Activated CD4-positive, alpha-beta T cell treated with anti-CD3 and anti-CD28 coated beads for 24 hours (primary cell): ENCODE measurements at places on chromosomes 6 and 20.

- DNase-seq, result no peak
Measured at GRCh38 chr6:20197251-20197650, 15.0 kb downstream of the MBOAT1 start.

DNA sequence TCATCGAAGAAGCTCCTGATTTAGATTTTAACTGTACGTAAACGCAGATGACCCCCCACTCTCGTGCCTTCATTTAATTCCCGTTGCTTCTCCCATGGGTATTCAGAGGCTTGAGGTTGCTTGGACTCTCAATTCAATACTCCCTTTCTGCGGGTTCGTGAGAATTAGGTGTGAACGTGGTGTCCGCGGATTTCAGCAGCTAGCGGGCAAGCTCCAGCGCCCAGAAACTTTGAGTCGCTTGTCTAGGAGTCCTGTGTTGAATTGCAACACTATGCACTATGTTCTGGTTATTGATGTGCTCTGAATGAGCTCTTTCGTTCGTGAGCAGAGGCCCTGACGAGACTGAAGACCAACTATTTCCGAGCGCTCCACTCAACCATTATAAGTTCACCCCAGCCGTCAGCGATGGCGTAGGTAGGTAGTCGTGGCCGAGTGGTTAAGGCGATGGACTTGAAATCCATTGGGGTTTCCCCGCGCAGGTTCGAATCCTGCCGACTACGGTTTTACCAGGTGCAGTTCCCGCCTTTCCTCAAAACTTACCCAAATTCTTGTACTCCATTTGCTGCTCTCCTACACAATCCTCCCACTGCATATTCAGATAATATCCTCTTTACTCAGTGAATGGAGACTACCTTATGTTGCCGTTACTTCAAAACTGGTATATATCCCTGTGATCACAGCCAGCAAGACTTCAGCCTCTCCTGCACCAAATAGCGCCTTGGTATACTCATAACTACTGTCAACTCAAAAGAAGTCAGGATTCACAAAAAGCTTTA, 72.6 kb upstream of the ZNF184 start:
- DNase-seq, result no peak

DNA sequence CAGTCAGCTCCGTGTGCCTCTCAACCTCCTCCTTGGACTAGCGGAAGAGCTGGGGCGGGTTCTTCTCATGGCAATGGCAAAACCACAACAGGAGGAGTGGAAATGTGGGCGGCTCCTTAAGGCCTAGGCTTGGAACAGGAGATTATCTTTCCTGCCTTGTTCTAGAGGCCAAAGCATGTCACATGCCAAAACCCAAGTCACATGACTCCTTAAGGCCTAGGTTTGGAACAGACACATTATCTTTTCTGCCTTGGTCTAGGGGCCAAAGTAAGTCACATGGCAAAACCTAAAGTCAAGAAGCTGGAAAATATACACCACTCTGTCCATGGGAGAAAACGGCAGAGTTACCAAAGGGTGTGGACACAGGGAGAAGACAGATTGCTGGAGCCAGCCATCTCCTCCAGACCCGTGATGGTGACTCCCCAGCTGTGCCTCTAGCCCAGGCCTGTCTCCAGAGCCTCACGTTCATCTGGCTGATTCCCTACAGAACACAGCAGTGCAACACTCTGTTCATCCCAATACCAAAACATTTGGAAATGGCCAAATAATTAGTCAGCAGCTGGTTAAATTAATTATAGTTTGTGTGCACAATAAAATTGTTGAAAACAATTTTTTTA, 34.2 kb downstream of the ANKRD60 start:
- no peak for DNase-seq

DNA sequence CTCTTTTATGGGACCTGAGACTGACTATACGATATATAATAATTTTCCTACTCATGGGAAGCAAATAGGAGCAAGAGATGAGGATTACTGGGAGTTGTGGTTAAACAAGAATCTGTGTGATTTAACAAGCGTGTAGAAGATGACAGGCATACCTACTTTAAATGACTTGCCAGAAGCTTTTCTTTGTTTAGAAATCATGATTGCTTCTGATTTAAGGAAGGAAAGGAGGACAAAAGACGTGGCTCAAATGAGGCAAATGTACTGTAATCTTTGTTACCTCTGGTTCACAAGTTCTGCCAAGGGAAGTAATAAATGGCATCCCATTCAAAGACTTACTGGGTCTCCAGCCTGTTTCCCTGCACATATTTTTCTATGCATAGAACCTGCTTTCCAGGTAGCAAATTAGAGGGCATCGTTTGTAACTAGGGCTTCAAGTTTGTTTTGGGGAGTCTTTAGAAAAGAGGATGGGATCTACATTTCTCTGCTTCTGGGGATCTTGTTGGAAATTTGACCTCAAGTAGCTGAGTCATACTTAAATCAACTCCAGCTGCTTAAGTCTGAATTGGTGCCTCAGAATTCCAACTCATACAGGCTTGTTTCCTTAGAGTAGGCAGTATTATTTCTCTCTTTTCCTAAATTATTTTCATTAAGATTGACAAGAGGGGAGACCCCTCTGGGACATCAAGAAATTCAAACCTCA, 2.9 kb upstream of the TRMT11 start:
- DNase-seq, result no peak

DNA sequence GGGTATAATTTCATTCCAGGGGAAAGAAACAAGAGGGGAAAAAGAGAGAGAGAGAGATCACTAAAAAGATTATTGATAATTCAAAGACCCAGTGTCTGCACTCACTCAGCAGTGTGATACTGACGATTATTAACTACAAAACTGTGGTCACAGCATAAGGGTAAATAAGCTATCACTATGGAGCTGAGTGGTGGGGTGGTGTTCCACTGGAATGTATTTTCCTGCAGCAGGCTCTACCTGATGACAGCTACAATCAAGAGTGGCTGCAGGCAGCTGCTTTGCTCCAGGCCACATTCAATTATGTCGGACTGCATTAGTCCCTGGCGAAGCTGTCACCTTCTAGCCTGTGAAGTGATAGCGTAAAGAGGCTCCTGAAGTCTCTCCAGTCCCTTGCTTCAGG, 122.2 kb upstream of the TFAP2D start:
- DNase-seq, result no peak

DNA sequence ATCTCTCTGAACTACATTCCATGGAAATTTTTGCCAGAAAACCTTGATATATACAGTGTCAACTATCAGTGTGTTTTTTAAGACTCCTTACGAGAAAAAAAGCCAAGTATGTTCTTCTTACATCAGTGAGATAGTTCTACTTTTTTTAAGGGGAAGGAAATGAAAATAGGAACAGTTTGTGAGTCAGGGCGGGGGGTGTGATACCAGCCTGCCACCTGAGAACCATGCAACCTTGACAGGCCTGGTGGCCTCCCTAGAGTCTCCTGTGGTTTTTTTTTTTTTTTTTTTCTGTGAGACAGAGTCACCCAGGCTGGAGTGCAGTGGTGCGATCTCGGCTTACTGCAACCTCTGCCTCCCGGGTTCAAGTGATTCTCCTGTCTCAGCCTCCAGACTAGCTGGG, 96.3 kb upstream of the GCM1 start:
- DNase-seq, result no peak

- DNase-seq, result no peak
Measured at GRCh38 chr6:53593001-53593488, 48.1 kb upstream of the GCLC start.

DNA sequence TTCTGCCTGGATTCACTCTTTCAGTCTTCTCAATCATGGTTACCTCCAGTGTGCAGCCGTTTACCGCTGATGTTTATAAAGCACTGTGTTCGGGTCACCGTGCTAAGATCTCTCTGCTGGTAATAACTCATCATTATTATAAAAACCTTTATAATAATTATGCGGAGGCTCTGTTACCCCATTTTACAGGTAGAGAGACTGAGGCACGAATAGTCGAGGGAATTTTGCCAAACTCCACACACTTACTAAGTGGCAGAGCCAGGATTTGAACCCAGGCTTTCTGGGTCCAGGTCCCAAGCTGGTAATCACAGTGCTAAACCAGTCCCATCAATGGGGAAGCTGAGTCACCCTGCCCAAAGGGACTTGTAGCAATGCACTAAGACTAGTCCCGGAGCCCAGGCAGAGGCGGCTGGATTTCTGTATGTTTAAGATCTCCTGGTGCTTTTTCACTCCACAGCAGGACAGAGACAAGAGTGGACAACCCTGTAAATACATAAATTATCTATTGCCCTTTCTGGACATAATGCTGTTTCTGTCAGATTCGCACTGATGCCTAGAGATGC, 48.1 kb downstream of the SYNJ2 start:
- no peak for DNase-seq

GRCh38 chr6:16437095-16437494, 198.7 kb downstream of the GMPR start:
- DNase-seq, result no peak

DNA sequence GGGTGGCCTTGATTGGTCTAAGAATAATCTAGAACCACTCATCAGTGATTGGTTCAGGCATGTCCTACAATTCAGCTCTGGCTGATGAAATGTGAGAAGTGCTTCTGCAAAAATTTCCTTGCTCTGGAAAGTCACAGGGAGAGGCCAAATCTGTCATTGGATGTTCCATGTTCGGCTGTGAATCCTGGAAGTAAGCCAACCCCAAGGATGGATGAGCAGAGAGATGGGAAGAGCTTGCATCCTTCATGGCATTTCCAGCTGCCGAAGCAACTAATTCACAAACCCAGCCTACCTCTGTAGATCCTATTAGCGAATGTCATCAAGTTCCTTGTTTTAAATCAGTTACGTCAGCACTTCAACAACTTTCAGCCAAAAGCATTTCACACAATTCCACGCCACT, 187.2 kb upstream of the SOX4 start:
- no peak for DNase-seq

GRCh38 chr6:17156966-17157365, 55.1 kb downstream of the STMND1 start:
- DNase-seq, result no peak

GRCh38 chr6:48098923-48099322, 12.1 kb downstream of the PTCHD4 start:
- no peak for DNase-seq

- DNase-seq, result no peak
Measured at GRCh38 chr6:11270030-11271027, 37.9 kb upstream of the NEDD9 start.

DNA sequence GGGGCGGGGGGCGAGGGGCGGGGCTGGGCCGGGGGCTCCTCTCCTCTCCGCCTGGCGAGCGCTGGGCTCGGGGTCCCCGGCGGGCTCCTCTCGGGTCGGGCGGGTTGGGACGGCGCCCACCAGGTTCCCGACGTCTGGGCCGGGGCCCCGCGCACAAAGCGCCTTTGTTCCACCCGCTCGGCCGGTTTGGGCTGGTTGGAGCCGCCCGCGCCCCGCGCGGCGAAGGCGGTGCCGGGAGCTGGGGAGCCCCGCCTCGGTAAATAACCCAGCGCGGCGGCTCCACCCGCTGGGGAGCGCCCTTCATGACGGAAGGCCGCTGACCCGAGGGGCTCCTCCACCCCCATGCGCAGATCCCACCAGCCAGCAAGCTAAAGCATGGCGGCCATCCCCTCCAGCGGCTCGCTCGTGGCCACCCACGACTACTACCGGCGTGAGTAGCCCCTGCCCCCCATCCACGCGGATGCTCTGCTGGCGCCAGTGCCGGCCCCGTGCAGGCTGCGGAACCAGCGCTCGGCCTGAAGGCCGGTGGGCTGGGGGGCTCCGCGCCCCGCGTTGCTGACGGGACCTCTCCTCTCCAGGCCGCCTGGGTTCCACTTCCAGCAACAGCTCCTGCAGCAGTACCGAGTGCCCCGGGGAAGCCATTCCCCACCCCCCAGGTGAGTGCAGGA, 503 bp downstream of the PPDPF start:
- peak; percentile 52 for DNase-seq

DNA sequence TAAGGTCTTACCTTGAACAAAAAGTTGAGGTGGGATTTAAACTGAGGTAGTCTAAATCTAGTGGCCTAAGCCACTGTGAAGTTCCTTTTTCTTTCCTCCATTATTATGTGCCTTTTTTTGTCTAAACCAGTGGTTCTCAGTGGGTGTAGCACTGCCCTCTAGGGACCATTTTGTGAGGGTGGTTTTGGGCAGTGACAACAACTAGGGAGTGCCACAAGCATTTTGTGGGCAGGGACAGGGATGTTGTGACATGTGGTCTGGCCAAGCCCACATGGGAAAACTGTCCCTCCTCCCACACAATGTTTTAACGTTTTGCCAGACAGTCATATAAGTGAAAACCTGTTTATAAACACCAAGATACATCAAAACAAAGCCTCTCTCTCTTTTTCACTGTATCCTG, 899.4 kb upstream of the FLRT3 start:
- no peak for DNase-seq

- no peak for DNase-seq
Measured at GRCh38 chr20:38290829-38291814, 12.8 kb upstream of the BPI start.

GRCh38 chr6:73088138-73088813, 137.0 kb downstream of the KHDC1L start:
- no peak for DNase-seq

GRCh38 chr20:32999603-33000250, 4.5 kb downstream of the SUN5 start:
- DNase-seq, result no peak

- DNase-seq, result peak; percentile 27
Measured at GRCh38 chr6:157981132-157981394, 600 bp upstream of the SYNJ2 start.

DNA sequence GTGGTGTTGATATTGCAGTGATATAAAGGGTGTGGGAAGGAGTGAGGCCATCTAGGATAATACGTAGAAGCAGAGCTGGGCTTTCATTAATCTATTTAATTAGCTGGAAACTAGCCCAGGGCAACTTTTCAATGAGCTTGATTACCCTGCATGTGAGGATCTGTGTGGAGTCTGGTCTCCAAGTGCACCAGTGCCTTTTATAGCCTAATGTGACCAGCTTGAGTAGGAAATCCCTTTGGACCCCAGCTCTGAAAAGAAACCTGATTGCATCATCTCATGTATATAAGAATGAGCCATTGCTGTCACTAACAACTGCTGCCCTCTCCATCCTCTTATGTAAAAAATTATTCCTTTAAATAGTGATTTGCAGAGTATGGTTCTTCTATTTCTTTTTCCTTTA, 72.6 kb downstream of the CD109 start:
- no peak for DNase-seq

DNA sequence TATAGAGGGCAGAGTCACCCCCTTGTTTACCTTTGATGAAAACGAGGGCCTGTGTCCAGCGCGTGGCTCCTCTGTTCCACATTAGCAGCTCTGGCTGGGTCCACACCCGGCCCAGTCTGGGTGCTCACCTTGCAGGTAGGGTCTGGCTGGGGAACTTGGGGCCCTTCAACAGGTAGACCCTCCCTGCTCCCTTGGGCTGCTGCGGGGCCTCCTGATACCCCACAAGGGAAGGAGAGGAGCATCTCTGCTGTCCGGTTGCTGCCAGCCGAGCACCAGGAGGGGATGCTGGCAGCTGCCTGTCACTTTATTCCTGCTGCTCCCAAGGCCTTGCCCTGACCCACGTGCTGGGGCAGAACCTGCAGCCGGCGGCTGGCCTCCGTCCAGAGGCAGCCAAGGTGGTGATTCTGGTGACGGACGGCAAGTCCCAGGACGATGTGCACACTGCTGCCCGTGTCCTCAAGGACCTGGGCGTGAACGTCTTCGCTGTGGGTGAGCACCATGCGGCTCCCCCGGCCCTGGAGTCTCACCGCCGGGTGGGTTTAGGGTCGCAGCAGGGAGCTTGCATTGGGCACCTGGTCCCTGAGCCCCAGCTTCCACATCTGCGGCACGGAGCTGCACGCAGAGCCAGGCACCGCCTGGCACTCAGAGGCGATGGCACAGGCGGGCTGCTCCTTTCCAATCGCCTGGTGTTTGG, 15.4 kb downstream of the COL20A1 start:
- no peak for DNase-seq

- DNase-seq, result no peak
Measured at GRCh38 chr20:16316513-16316912, 256.7 kb downstream of the KIF16B start.
